K562 (cell line): ENCODE measurements at places on chromosomes 11 and 22.

- no peak for DNase-seq
Observed at GRCh38 chr22:26770624-26771023, 113.2 kb downstream of the MIAT start.

DNA sequence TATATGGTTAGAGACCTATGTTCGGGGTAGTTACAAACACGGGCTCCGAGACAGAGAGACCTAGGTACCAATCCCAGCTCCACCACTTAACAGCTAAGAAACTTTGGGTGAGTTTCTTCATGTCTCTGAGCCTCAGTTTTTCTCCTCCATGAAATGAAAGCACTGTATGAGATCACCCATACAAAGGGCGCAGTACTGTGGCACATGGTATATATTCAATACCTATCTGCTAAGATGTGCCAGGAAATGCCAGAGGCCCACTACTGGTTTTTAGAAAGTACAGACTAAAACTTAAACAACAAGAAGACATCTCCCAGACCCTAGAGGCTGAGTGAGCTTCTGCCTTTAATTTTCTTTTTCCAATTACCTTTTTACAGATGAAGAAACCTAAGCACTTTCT, 69.5 kb downstream of the SLC1A2 start:
- no peak for DNase-seq

DNA sequence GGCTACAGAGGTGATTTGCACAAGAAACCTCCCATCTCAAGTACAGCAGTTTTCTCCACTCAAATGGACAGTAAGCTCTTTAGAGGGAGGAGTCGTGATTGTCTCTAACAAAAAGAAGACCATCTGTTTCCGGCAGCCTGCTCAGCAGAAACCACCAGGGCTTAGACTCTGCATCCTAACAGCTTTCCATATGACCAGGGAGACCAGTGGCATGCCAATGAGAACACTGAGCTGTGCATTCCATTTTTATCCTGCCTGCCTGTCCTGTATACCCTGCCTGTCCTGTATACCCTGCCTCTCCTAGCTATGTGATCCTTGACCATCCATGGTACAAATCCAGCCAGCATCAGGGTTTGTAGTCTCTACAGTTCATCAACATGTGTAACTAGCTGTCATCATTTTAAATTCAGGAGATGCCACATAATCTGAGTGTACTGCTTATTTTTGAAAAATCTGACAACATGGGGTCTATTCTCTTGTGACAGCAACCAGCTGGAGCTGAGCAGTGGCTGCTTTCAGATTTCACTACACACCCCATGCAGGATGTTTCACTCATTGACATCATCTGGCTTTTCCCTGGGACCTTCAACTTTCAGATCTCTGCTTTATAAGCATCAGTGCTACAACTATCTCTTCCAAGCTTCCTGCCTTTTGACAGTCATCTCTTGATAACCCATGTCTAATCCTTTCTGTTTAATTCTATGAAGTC, 50.5 kb upstream of the POU2AF2 start:
- no peak for DNase-seq

- DNase-seq, result no peak
Observed at GRCh38 chr22:44584256-44584902, 86.3 kb upstream of the RTL6 start.

DNA sequence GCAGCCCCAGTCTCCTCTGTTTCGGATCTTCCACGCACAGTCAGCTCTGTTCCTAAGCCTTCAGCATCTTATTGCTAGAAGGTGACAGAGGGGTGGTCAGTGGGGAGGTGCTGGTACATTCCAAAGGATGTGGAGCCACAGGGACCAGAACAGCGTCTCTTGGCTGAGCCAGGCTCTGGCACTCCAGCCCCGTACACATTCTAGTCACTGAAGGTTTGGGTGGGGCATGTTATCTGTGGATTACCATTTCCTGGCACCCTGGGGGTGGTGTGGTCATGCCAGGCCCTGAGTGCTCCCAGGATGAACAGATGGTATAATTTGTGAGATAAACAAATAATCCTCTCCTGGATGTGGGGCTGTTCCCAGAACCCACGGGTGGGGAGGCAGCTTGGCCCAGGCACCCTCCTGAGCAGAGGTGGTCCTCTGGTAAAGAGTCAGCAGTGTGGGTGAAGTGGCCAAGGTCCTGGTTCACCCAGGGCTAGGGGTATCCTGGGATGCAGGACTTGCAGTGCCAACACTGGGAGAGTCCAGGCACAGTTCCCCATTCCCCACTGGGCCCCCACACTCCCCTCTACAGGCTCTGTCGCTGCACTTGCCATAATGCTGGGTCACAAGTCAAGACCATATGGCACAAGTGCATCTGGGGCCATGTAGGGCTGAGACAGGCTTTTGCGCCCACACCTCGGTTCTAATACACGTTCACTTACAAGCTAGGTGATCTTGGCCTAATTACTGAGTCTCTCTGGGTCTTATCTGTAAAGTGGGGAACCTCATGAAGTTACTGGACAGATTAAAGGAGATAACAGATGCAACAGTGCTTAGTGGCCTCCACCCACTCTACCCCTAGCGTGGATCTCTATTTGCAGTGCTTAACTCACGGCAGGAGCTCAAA, 33.0 kb downstream of the DKK3 start:
- no peak for DNase-seq

DNA sequence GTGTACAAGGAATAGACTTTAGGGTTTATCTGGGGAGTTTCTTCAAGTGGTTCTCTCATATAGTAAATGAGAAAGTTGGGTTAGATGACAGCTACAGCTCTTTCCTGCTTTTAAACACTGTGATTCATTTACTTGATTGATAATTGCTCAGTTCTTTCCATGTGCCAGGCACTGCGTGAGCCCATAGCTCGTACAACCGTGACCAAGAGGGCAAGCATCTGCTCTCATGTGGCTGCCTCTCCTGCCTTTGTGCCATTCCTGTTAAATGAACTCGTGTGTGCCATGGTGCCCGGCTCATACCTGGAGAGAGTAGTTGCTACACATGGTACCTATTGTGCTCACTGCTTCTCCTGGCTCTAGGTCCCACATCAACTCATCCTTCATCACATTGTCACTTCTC, 206.3 kb downstream of the SNX19 start:
- DNase-seq, result no peak

- DNase-seq, result no peak
Observed at GRCh38 chr11:44525473-44526252, 39.8 kb upstream of the CD82 start.

GRCh38 chr22:48485149-48486133, 1342.2 kb downstream of the BRD1 start:
- DNase-seq, result no peak

- DNase-seq, result no peak
Observed at GRCh38 chr11:1022411-1022810, 14.1 kb downstream of the MUC6 start.

DNA sequence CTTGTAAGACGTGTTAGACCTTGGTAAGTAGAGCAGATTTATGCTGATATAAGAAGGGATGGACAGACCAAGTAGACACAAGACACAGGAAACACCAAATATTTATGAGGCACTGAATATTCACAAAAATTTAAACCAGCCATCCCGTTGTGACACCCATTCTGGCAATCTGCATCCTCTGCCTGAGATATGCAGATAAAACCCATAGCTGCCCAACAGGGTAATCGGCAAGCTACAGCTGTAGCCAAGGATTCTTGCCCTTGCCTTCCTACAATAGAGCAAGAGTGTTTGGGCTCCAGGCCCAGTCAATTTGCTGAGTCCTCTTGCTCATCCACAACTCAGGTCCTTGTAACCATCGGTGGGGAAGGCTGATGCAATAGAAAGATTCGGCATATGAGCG, 18.5 kb upstream of the MPZL2 start:
- no peak for DNase-seq

GRCh38 chr11:16166571-16166970, 189.8 kb downstream of the SOX6 start:
- no peak for DNase-seq

GRCh38 chr11:45245218-45246045, 40.7 kb downstream of the SYT13 start:
- DNase-seq, result no peak

DNA sequence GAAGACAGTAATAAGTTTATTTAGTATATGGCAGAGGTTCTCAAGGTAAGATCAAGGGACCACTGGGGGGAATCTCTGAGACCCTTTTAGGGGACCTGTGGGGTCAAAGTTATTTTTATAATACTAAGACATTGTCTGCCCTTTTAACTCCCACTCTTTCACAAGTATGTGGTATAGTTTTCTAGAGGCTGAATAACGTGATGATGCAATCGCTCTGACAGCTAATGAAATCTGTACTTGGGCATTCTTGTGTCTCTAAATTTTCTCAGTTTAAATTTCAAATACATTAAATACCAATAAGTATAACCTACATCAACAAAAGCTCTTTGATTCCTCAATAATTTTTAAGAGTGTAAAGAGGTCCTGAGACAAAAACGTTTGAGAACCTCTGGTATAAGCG, 147.9 kb downstream of the ATG16L2 start:
- no peak for DNase-seq
